Fibroblast of skin of right biceps (primary cell): ENCODE measurements at places on chromosomes 11 and 22.

GRCh38 chr11:833114-833791 lies 501 bp downstream of the CD151 start:
- DNase-seq: peak; percentile 48

DNA sequence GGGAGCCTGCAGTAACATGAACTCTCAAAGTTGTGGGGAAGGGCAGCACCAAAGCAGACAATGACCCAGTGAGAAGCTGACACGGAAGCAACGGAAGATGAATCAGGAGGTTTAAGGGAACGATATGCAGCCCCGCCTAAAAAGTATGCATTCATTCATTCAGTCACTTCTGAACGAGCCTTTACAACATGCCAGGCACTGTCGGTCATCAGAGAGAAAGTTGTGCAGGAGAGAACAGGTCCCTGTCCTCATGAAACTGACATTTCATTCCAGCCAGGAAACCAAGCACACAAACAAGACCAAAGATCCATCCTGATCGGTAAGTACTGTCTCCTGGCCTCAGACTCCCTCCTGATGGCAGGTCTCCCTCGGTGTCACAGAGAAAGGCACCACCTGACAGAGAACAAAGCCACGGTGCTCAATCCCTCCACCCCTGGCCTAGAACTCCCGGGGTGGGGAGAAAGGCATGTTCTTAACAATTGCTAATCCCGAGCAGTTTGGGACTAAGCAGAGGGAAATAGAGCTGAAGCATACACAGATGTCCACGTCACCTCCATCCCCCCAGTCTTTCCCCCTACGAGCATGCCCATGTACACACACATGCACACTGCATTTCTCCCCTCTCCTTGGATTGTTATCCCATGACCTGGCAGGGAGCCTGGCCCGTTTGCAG lies 49.3 kb downstream of the LRFN4 start:
- DNase-seq: peak; percentile 62

DNA sequence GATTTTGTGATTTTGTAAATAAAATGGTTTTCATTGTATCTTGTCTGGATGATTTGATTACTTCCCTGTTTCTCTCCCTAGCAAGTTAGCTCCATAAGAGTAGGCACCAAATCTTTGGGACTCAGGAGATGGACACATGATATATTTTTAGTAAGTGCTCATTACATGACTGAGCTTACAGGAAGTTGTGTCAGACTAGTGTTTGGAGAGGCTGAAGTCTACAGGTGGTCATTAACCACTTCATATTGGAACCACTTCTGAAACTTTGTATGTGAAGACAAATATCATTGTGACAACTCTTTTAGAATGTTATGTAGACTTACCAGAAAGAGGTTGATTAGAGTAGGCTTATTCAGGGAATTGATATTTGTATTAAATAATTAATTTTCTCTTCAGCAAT lies 19.1 kb downstream of the ARHGAP42 start:
- no peak for DNase-seq

GRCh38 chr11:11230802-11231562 lies 122.1 kb downstream of the CSNK2A3 start:
- DNase-seq: no peak

DNA sequence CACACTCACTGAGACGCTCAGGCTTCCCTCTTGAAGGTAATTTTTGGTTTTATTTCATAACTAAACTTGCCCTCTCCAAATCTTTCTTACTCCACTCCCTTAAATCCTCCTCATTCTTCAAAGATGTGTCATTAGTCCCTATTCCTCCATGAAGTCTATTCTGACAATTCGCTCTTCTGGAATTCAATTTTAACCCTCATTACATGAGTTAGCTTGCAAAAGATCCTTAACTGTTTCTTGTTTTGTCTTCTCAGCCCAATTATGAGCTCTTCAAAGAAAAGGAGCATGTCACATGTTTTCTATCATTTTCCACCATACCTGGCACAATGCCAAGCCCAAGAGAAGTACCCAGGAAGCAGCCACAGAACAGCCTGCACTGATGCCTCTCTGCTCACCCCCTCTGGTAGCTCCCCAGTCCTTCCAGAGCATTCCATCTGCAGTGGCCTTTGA lies 13.0 kb downstream of the GALNT18 start:
- DNase-seq: peak; percentile 66

DNA sequence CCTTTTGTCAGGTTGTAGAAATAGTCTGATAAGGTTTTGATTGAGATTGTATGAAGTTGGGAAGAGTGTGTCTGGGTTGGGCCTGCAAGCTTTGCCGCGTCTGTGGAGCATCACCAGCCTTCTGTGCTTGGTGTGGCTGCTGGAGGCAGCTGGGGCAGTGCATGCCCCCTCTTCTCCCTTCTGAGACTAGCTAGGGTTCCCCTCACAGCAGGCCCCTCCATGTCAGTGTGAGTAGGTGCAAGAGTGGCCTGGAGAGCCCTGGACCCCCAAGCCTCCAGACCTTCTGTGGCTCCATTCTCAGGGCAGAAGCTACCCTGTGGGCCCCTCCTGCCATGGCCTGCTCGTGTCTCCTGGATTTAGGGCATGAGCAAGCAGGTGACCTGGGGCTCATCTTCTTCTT lies 914.2 kb downstream of the TBC1D22A start:
- no peak for DNase-seq

DNA sequence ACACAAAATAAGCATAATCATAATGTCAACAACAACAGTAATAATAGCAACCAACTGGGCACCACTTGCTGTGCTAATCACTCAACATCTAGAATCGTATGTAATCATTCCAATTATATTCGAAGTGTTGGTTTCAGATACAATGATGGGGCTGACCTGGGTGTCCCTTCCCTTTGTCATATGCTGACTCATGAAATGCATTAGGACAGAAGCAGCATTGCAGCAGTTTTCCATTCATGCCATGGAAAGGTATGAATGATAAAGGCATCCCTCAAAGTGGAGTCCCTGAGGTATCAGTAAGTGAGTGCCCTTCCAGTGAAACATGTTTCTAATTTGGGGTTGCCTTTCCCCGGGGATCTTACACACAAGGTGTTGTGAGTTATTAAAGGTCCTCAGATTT lies 46.3 kb upstream of the ANO3 start:
- DNase-seq: no peak

DNA sequence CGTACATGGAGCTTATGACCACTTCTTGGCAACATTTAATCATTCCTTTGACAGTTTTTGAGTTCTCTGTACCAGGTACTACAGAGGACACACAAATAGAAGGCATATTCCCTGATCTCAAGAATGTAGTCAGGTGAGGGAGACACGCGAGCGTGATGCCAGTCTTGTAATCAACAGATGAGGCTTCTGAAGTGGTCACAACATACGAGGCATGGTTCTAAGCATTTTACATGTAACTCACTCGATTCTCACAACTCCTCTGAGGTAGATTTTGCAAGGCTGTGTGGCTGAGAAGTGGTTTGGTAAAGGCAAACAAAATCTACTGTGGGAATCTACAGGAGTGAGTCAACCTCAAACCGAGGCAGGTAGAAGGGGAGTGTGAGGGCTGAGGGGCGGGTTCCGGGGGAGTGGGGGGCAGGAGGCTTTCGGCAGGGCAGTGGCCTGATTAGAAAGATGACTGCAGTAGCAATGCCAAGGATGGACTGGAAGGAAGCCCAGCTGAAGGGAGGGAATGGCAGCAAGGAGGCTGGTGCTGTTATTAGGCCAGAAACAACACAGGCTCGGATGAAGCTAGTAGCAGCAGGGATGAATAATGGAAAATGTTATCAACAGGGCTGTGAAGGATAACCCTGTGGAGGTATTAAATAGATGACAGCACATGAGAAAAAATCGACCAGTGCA lies 63.8 kb downstream of the ST14 start:
- DNase-seq: no peak

DNA sequence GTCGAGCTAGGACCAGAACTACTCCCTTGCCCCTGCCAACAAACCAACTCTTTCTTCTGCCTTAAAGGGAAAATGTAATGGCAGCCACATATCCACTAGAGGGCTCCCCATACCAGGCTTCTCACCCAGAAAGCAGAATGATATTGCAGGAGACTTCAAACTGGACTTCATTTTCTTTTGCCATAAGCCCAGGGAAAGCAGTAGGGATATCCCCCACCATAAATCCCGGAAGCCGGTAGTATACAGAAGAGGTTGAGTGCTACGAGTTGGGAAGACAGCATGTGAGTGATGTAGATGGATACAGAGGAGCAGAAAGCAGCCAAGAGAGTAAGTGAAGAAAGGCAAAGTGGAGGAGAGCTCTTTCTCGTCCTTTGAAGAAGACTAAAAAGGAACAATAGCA lies 12.1 kb downstream of the PLAAT5 start:
- DNase-seq: peak; percentile 68

DNA sequence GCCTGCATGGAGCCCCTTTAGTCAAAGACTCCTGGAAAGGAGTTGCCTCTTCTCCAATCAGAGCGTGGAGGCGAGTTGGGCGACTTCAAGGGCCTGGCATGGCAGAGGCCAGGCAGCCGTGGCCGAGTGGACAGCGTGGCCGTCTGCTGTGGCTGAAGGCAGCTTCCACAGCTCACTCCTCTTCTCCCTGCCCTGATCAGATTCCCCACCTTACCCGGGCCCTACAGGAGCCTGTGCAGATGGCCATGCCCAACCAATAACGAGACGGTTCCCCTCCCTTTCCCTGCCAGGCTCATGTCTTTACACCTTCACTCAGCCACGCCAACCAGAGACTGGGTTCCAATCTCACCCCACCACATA lies 20.0 kb upstream of the SLC22A12 start:
- DNase-seq: no peak

GRCh38 chr11:72333661-72334060 lies 89.7 kb upstream of the PHOX2A start:
- peak; percentile 73 for DNase-seq

- DNase-seq: peak; percentile 75
Observed at GRCh38 chr22:39254789-39255298, 10.1 kb upstream of the PDGFB start.

- DNase-seq: no peak
Observed at GRCh38 chr22:22737590-22737989, 93.2 kb downstream of the GGTLC2 start.

DNA sequence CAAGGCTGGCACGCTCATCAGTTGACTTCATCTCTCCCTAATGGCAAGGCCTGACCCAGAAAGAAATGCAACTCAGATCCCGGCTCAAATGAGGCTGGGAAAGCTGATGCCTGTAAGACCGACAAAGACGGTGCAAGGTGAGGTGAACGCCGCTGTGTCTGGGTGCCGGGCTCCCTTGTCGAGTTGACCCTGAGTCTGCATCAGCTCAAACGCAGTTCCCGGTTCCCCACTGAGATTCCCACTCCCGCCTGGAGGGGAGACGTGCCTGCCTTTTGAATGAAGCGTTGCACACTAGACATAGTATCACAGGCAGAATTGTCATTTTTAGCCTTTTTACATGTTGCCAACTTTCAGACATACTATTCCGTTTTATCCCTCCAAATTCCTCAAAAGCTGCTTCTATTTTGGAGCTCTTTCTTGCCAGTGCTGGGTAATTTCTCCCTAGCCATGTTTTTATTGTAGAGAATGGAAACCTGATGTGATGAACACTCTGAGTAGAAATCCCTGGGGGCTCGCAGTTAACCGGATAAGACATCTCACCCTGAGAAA lies 831 bp upstream of the TP53AIP1 start:
- no peak for DNase-seq

DNA sequence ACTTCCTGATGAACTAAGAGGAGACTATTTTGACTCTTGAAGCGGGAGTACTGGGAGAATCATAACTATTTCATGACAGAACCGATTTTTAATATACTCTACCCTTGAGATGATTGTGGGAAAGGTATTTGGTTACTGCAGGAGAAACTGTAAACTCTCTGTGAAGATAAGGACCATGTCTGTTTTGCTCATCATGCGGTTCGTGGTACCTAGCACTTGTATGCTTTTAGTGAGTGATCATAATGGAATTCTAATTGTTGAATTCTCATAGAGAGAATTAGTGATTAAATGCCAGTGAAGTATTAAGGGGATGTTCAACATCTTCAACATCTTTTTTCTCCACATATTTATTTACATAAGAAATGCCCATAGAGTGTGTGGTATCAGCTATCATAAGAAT lies 11.4 kb downstream of the AASDHPPT start:
- peak; percentile 48 for DNase-seq

- no peak for DNase-seq
Observed at GRCh38 chr22:29569011-29569678, 11.8 kb downstream of the NIPSNAP1 start.

DNA sequence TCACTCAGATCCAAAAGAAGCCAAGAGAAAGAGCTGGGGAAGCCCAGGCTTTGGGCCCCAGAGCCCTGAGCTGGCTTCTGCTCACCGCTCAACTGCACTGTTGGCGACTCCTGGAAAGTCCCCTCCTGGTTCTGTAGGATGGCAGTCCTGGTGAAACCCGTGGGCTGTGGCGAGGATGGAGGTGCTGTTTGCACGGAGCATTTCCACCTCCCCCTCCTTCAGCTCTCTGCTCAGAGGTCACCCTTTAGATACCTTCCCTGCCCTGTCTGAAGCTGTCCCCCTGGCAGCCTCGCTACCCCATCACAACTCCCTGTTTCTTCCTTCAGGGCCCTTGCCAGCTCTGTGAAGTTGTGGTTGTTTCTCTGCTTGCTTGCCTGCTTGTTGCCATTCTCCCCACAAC lies 97.8 kb downstream of the MYO18B start:
- no peak for DNase-seq

- no peak for DNase-seq
Observed at GRCh38 chr11:77054084-77054483, 12.7 kb upstream of the CAPN5 start.

DNA sequence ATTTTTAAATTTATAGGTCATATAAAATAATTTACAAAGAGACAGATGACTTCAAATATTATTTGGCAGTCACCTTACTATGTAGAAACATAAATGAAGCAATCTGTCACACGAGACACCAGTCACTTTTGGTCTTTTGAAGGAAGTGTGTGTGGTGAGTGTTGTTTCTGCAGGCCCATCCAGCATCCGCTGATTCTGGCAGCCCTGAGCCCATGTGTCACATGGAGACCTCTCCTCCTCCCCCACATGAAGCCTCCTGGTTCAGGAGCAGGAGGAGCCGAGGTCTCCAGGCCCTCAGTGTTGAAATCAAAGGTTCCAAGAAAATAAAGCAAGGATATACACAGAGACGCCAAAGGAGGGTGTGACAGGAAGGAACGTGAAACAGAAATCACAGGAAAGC lies 60.1 kb downstream of the ARFGAP3 start:
- peak; percentile 16 for DNase-seq

DNA sequence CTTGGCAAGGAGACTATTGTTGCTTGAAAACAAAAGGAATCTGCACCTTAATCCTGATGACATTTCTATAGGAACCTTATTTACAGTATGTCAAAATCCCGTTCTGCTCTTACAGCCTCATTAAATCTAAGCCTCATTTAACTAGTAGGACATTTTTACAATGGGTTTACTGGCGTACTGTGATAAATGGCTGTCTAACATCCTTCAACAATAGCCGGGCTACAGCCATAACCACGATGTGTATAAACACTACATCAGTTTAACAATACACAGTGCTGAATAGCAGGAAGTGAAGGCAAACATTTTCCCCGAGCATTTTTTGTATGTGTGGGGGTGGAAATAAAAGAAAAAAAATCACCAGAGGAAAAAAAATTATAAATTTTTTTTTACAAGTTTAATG lies 131.2 kb downstream of the ARL14EP start:
- no peak for DNase-seq

GRCh38 chr11:128488471-128488870 lies 98.9 kb downstream of the ETS1 start:
- DNase-seq: peak; percentile 93
